ENCODE measurements at places on chromosomes 5 and 9. TPM values are rescaled to one million over a fixed set of nuclear protein-coding genes. Genes with fewer than 3 reads are reported as not detected.
A peak's percentile ranks its signal among the peaks of the same experiment; 100 is the strongest.

Gene GALNT12
- 7.8 TPM for total RNA-seq

DNA sequence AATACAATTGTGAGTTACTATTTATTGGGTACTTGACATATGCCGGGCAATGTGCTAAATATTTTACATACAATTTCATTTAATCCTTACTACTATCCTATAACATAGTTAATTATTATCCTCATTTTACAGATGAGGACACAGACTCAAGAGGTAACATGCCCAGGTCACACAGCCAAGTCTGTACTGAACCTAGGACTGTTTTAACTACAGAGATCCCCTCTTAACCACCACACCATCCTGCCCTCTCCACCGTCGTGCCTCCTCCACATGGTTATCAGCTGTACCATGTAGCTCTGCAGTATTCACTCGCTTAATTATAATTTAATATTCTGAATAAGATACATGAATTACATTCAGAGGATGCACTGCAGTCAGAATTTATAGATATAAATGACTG lies 5.3 kb downstream of the RAB14 start:
- no peak for DNase-seq
- peak overlapping the region; percentile 44 for H3K4me3 ChIP-seq
- H3K27ac ChIP-seq: no peak overlapping the region
- no peaks in the 10 kb centered on the region for H3K36me3 ChIP-seq
- H3K4me1 ChIP-seq: peaks cover 85% of the 10 kb centered on the region

DNA sequence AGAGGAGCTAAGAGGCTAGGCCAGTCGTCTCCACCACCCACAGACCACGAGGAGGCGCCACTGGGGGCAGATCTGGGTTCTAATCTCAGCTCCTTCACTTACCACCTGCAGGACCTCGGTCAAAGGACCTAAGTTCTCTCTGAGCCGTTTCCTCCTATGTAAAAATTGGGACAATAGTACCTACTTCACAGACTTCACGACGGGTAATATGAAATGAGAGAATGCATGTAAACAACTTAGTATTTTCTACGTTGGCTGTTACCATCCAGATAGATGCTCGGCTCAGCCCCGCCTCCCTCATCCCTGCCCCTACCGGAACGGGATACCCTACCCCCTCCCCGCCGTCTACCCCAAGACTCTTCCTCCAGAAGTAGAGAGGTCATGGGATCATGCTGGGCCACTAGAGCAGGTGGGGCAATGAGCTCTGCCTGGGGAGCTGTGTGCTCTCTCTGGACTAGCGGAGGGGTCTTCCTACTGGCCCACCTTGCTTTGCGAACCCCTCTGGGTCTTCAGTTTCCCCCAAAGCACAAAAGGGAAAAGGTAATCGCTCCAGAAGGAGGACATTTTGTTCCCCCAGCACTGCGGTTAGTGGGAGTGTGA lies 541 bp downstream of the GNPDA1 start:
- H3K36me3 ChIP-seq: no peaks in the 10 kb centered on the region
- H3K4me1 ChIP-seq: peaks cover 39% of the 10 kb centered on the region
- no peaks in the 10 kb centered on the region for H3K27me3 ChIP-seq
- DNase-seq: peak; percentile 65

DNA sequence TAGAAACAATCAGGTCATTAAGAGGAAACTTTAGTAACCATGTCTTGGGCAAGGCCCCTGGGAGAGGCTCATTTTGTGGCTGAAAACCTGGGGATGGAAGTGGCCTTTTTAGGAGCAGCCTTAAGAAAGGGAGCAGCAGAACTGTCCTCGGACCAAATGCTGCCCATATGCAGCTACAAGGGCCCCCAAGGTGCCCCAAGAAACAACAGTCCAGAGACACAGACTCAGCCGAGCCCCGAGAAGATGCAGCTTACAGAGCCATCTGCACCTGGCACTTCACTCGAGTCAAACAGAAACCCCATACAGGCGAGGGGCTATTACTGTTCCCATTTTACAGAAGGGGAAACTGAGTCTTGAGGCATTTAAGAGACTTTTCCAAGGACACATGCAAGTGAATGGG lies 58.0 kb downstream of the COL23A1 start:
- DNase-seq: no peak
- H3K36me3 ChIP-seq: no peaks in the 10 kb centered on the region
- no peaks in the 10 kb centered on the region for H3K4me1 ChIP-seq
- no peaks in the 10 kb centered on the region for H3K27me3 ChIP-seq
- no peak overlapping the region for H3K27ac ChIP-seq
- H3K4me3 ChIP-seq: no peak overlapping the region

Gene PCDHB9
- total RNA-seq: 2.5 TPM

- peaks cover 7% of the 10 kb centered on the region for H3K4me1 ChIP-seq
- 0 out of 2 replicates have a peak, but pooled peaks cover 5% of the 10 kb centered on the region for H3K36me3 ChIP-seq
- peak; percentile 17 for DNase-seq
Measured at GRCh38 chr5:43685252-43685950, 82.4 kb downstream of the NNT start.

DNA sequence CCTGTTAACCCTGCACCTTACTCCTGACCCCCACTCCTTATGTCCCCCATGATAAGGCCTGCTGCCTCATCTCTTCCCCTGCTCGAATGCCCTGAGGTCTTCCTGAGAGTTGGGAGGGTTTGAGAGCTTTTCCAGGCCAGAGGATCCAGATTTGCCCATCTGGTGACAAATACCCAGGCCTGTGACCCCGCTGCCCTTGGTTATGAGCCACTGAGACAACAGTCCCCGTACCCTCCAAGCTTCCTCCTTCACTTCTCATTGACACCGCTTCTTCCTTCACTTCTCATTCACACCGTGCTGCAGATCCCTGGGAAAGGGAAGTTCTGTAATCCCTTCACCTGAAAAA lies 593 bp downstream of the GM2A start:
- no peaks in the 10 kb centered on the region for H3K36me3 ChIP-seq
- H3K4me1 ChIP-seq: peaks cover 15% of the 10 kb centered on the region
- DNase-seq: no peak
- no peak overlapping the region for H3K27ac ChIP-seq
- no peaks in the 10 kb centered on the region for H3K27me3 ChIP-seq

DNA sequence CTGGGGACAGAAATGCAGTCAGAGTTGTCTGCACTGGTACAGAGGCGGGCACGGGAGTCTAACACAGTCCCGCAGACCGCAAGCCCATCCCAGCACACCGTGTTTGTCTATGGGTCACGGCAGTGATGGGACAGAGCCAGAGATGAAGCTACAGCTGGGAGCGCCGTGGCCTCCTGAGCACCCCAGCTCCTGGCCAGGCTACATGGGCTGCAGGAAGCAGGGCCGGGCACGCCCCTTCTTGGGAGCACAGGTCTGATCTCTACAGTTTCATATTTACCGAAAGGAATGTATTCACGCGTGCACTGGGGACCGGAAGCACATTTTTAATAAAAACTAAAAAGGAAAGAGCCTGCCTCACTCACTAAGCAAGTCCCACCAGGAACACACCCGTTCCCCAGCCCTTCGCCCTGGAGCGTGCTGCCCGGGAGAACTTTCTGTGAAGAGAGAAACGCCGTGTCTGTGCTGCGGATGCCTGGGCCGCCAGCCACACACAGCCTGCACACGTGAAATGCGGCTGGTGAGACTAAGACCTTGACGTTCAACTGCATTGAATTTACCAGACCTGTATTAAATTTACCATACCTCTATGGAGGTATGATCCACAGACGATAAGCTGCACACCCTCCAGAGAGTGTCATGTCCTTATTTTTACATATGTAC lies 81.1 kb downstream of the VAV2 start:
- no peaks in the 10 kb centered on the region for H3K4me1 ChIP-seq
- no peak overlapping the region for H3K27ac ChIP-seq
- H3K4me3 ChIP-seq: no peak overlapping the region

- no peaks in the 10 kb centered on the region for H3K36me3 ChIP-seq
- H3K4me3 ChIP-seq: peak overlapping the region; percentile 70
- peak; percentile 38 for DNase-seq
- peaks cover 59% of the 10 kb centered on the region for H3K4me1 ChIP-seq
Measured at GRCh38 chr9:129490583-129491486, 130.1 kb downstream of the C9orf50 start.

Gene PCDHGB2
- 2.5 TPM for total RNA-seq

DNA sequence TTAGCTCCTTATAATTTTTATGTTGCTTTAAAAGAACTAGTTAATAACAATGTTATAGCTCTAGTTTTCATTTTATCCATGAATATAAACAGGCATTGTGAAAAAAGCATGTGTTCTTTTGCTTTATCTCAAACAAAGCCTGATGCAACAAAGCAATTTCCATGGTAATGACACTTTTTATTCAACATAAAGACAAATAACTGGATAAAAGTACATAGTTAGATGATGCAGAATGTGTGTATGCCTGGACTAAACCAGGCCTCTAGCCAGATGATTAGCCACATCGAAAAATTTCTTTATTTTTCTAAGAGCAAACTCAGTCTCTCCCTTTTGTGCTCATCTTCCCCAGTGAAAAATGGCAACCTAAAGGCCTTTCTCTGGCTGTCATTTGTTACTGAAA lies 125.6 kb upstream of the TARS1 start:
- peak overlapping the region; percentile 55 for H3K27ac ChIP-seq
- peaks cover 81% of the 10 kb centered on the region for H3K4me1 ChIP-seq
- H3K4me3 ChIP-seq: no peak overlapping the region
- no peaks in the 10 kb centered on the region for H3K27me3 ChIP-seq

DNA sequence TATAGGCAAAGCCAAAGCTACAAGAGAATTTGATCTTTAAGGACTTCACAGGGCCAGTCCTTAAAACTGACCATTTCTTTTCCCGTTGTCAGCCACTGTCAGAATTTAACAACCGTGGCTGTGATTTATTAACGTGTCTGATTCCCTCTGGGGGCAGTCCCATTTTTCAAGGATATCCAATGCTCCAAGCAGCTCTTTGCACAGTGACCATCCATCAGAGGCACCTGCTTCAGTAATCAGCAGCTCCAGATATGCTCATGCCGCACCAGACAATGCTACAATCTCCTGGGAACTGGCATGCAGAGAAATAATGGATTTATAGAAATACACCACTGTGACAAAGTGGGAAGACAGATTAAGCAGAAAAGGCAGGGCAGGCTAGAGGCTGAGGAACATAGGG lies 163.3 kb upstream of the PPP1R2B start:
- H3K27ac ChIP-seq: no peak overlapping the region
- DNase-seq: no peak
- no peaks in the 10 kb centered on the region for H3K27me3 ChIP-seq
- H3K4me3 ChIP-seq: no peak overlapping the region
- H3K36me3 ChIP-seq: no peaks in the 10 kb centered on the region
- no peaks in the 10 kb centered on the region for H3K4me1 ChIP-seq

Gene BTNL3
- not detected for total RNA-seq

GRCh38 chr5:151741678-151742423 lies 16.6 kb downstream of the ATOX1 start:
- H3K27ac ChIP-seq: peak overlapping the region; percentile 99
- H3K36me3 ChIP-seq: peaks cover 3% of the 10 kb centered on the region
- peak overlapping the region; percentile 64 for H3K4me3 ChIP-seq
- DNase-seq: peak; percentile 86
- H3K4me1 ChIP-seq: peaks cover 83% of the 10 kb centered on the region

Gene OMD
- not detected for total RNA-seq

- no peaks in the 10 kb centered on the region for H3K27me3 ChIP-seq
- no peak for DNase-seq
- no peak overlapping the region for H3K27ac ChIP-seq
- no peaks in the 10 kb centered on the region for H3K4me1 ChIP-seq
- peaks cover 66% of the 10 kb centered on the region for H3K36me3 ChIP-seq
Measured at GRCh38 chr9:111438541-111439235, 45.5 kb downstream of the ECPAS start.

- H3K4me3 ChIP-seq: no peak overlapping the region
- peaks cover 76% of the 10 kb centered on the region for H3K27me3 ChIP-seq
- H3K27ac ChIP-seq: no peak overlapping the region
Measured at GRCh38 chr5:127280491-127281220, 9.9 kb upstream of the MEGF10 start.

DNA sequence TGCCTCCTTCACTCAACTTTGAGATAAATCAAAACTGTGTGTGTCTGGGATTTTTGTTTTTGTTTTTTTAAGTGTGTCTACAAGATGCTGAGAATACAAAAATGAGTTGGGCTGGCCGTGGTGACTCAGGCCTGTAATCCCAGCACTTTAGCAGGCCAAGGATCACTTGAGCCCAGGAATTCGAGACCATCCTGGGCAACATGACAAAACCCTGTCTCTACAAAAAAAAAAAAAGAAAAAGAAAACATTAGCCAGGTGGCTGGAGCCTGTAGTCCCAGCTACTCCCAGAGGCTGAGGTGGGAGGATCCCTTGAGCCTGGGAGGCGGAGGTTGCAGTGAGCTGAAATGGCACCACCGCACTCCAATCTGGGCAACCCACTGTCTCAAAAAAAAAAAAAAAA lies 21.0 kb downstream of the HNRNPK start:
- no peaks in the 10 kb centered on the region for H3K36me3 ChIP-seq
- peak; percentile 73 for DNase-seq

- H3K27me3 ChIP-seq: no peaks in the 10 kb centered on the region
- peaks cover 70% of the 10 kb centered on the region for H3K4me1 ChIP-seq
- H3K27ac ChIP-seq: peak overlapping the region; percentile 79
Measured at GRCh38 chr5:167639273-167639672, 652.2 kb upstream of the WWC1 start.

DNA sequence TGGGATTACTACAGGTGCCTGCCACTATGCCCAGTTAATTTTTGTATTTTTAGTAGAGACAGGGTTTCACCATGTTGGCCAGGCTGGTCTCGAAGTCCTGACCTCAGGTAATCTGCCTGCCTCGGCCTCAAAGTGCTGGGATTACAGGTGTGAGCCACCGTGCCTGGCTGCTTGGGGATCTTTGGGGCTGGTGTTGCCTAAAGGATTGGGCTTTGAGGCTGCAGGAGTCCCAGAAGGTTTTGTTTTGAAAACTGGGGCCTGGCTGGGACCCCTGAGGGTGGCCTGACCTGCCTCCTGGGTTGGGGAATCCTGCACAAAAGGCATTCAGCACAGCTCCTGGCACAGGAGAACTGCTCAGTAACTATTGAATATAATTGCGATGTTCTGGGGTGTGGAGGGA lies 25.1 kb upstream of the SHB start:
- DNase-seq: no peak
- H3K4me1 ChIP-seq: no peaks in the 10 kb centered on the region
- H3K27me3 ChIP-seq: peaks cover 11% of the 10 kb centered on the region
- no peaks in the 10 kb centered on the region for H3K36me3 ChIP-seq
- H3K27ac ChIP-seq: no peak overlapping the region
- no peak overlapping the region for H3K4me3 ChIP-seq

- H3K27ac ChIP-seq: no peak overlapping the region
- no peak overlapping the region for H3K4me3 ChIP-seq
- peaks cover 10% of the 10 kb centered on the region for H3K27me3 ChIP-seq
- no peak for DNase-seq
- no peaks in the 10 kb centered on the region for H3K4me1 ChIP-seq
- no peaks in the 10 kb centered on the region for H3K36me3 ChIP-seq
Measured at GRCh38 chr9:135617538-135617900, 21.8 kb downstream of the GLT6D1 start.

DNA sequence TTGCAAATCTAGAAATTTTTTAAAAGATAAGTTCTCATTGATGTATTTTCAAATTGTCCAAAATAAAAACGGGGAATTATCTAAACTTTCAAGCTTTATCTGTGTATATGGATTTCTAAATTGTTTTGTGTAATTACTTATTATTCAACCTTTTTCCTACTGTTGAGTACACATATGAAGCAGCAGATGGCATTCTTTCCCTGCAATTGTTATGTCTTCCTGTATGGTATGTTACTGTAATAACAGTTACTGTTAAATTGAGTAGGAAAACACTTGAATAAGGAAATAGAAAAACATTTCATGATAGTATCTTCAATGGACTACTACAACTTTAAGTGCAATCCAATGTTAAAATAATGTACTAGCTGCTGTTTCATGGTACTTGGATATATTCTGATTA lies 124.8 kb downstream of the RANBP17 start:
- no peaks in the 10 kb centered on the region for H3K4me1 ChIP-seq
- H3K27ac ChIP-seq: no peak overlapping the region
- no peak overlapping the region for H3K4me3 ChIP-seq
